ENCODE measurements at places on chromosomes 7 and 10.

- DNase-seq, result no peak
Measured at GRCh38 chr7:70505468-70505867, 626.5 kb upstream of the GALNT17 start.

- no peak for DNase-seq
Measured at GRCh38 chr7:19465861-19466260, 243.0 kb downstream of the POLR1F start.

GRCh38 chr7:155267436-155267835, 30.2 kb upstream of the INSIG1 start:
- DNase-seq, result no peak

DNA sequence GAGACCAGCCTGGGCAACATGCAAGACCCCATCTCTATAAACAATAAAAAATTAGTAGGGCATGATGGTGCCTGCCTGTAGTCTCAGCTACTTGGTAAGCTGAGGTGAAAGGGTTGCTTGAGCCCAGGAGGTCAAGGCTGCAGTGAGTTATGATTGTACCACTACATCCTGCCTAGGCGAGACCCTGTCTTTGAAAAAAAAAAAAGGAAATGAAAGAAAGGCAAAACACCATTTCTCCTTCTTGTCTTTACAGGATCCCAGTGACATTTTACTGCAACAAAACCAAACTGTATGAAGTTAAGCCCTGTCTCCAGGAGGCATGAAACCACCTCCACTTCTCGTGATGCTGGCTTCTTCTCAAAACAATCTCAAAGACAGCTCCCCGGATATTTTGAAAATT, 29.9 kb upstream of the PBLD start:
- no peak for DNase-seq

DNA sequence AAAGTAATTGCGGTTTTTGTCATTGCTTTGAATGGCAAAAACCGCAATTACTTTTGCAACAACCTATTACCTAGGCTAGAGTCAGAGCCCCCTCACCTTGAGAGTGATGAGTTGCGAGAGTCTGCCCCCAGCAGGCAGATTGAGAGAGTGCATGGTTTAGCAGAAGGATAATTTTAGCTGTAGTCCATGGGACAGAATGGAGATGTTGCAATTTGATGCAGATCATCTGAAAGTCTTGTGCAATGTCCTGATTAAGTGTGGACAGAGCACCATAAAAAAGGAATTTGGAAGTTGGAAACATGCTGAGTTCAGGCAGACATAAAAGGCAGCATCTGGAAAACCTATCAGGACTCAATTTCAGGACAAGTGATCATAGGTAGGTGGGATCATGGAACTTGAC, 48.7 kb downstream of the GPR141 start:
- DNase-seq, result peak; percentile 17
